Inflammatory macrophage treated with lipopolysaccharide for 4 hours (primary cell): ENCODE measurements at places on chromosomes 1 and 21.

GRCh38 chr1:155049651-155050559, 1.2 kb upstream of the ADAM15 start:
- DNase-seq = no peak

- no peak for DNase-seq
Observed at GRCh38 chr1:46516200-46516950, 26.7 kb downstream of the DMBX1 start.

- DNase-seq = no peak
Observed at GRCh38 chr1:64356636-64357256, 113.2 kb upstream of the CACHD1 start.

GRCh38 chr1:95407131-95407885, 173.3 kb downstream of the RWDD3 start:
- no peak for DNase-seq

DNA sequence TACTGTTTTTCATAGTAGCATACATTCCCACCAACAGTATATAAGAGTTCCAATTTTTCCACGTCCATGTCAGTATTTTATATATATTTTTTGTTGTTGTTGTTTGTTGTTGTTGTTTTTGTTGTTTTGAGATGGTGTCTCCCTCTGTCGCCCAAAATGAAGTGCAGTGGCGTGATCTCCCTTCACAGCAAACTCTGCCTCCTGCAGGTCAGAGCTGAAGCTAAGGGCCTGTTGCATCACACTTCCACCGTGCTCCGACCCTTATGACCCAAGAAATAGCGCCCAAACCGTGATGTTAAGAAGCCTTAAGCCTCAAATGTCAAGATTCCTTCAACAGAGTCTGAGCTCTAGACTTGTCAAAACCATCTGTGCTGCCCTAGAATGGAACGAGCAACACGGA, 2032.3 kb downstream of the MRPL39 start:
- DNase-seq = no peak

- no peak for DNase-seq
Observed at GRCh38 chr1:216005916-216006315, 417.3 kb downstream of the USH2A start.

GRCh38 chr1:178101654-178102053, 7.8 kb downstream of the RASAL2 start:
- no peak for DNase-seq

DNA sequence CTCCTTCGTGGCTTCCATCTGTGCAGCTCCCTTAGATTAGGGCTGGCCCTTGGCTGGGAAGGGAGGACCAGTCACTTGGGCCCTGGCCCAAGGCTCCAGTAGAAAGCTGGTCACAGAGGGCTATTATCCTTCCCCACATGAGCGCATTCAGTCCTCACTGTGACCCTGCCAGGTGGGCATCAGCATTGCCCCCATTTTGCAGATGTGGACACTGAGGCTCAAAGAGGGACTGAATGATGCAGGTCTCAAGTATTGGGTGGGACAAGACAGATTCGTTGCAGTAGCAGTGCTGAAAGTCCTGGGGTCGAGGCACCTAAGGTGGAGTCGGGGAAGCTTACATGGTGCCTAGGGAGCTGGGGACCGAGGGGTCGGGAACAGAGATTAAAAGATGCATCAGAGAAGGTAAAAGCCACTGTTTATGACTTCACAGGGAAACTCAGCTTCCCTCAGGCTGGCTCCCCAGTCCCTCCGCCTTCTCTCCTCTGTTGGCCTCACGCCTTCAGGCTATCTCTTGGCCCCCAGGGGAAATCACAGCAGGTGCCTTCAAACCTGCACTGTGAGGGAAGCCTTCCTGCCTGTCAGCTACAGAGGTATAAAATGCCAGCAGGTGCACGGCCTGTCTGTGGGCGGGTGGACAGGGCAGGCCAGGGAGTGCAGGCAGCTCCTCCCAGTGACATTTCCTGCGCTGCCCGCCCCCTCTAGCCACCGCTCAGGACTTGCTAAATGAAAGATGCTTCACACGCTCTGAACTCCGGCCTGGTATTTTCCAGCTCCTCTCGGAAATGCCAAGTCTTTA, 178.4 kb downstream of the GRIK3 start:
- no peak for DNase-seq

DNA sequence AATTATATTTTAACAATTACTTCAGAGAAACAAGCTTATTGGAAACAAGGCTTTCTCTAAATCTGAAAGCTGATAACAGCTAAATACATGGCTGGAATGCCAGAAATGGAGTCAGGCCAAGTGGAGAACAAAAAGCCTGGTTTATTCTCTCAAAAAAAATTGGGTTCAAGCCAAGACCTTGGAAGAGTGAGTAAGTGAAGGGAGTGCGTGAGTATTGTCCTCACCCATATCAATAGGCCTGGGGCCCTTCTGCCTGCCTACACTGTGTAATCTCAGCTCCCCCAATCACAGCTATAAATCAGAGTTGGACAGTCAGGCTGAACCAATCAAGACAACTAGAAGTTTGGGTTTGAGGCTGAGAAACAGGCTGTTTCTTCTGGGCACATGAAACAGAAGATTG, 7.4 kb downstream of the KYAT3 start:
- no peak for DNase-seq

GRCh38 chr1:19676438-19676922, 11.8 kb downstream of the HTR6 start:
- DNase-seq = no peak

DNA sequence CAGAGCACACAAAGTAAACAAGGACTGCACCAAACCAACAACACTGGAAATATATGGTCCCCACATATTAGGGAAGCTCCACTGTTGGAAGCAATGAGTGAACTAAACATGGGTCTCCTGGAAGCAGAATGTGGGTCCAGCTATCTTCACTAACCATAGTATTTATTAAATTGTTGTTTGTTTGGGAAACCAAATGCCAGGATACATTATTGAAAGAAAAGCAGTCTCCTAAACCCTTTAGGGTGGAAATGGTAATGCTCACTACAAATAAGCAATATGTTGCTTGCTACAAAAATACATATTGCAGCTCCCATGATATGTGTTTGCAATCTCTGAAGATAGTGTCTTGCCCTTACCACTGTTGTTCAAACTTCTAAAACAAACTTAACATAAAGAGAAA, 2.2 kb downstream of the NEGR1 start:
- DNase-seq = no peak

- DNase-seq = no peak
Observed at GRCh38 chr1:91693557-91693956, 192.4 kb downstream of the TGFBR3 start.

DNA sequence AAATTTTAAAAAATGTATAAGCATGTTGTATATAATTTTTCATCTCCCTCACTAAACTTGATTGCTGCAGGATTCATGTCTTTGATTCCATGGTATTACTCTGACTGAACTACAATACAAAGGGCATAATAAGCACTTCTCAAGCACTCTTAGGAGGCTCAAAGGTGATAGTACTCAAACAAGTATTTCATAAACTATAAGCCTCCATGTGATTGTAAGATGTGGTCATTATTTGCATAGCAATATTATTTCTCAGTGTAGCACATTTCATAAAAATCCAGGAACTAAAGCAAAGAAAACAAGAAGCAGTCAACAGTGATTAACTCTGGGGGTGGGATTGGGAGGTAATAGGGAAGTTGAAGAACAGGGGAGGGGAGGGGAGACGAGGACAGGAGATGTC, 106.2 kb upstream of the DPT start:
- peak; percentile 50 for DNase-seq

DNA sequence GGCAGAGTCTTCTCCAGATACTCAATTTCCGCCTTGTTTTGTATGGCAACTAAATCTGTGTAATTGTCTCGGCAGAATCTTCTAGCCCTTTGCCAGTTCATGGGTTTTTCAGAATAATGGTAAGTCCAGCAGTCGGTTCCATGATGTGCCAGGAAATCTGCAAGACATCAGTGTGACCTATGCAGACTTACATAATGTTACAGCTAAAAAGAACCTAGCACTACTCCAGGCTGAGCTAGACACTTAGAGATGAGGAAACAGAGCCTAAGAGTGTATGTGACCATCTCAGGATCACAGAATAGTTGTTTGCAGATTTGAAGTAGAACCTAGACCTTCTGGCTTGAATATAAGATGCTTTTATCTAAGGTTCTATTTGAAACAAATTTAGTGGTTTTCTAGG, 2.8 kb downstream of the SELL start:
- peak; percentile 26 for DNase-seq

DNA sequence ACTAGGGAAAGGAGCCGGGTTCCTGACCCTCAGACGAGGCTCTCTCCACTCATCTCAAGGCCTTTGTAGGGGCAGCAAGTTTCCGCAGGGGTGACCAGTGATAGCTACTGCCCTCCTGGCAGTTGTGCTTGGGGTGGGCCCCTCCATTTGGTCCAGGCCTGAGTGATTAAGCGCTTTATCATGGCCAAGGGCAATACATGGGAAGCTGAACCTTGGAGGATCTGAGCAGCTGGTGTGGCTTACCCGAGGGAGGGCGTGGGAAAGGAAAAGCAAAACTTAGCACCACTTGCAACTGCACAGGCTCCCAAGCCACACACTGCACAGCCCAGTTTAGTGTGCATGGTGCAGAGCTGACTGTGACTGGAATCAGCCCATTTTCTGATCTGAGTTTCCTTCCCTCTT, 47.8 kb downstream of the GADD45A start:
- DNase-seq = peak; percentile 85

GRCh38 chr1:26696119-26696653, 371 bp downstream of the ARID1A start:
- no peak for DNase-seq

GRCh38 chr1:209659909-209660308, 7.7 kb upstream of the LAMB3 start:
- DNase-seq = peak; percentile 98

GRCh38 chr1:22747021-22747734, 36.5 kb downstream of the EPHB2 start:
- DNase-seq = no peak

DNA sequence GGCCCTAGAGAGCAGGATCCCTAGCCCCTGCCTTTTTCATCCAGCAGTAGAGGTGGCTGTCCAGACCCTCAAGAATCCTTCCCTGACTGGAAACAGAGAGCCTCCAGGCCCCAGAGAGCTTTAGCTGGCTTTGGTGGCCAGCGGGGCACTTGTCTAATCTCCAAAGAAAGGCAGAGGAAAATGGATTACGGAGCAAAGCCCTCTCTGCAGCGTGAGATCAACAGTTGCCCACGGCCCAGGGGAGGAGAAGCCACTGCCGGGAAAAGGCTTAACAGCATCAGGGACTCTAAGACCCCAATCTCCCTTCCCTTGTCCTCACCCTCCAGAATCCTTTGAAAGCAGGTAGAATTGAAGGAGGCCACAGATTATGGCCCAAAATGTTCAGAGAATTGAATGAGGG, 35.8 kb upstream of the GRIK3 start:
- DNase-seq = no peak

DNA sequence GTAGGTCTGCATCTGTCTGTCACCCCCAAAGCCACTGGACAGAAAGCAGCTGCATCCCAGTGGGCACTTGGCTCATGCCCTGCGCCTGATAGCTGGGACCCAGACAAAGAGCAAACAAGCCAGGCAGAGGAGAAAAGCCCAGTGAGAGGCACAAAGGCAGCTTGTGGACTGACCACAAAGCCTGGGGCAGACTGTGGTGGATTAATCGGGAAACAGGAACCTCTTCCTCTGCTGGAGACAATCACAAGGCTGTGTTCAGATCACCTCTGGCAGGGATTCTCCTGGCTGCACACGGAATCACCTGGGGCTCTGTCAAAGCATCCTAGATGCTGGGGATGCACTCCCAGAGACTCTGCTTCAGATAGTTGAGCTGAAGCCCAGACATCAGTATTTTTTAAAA, 15.2 kb upstream of the GJB5 start:
- DNase-seq = no peak

DNA sequence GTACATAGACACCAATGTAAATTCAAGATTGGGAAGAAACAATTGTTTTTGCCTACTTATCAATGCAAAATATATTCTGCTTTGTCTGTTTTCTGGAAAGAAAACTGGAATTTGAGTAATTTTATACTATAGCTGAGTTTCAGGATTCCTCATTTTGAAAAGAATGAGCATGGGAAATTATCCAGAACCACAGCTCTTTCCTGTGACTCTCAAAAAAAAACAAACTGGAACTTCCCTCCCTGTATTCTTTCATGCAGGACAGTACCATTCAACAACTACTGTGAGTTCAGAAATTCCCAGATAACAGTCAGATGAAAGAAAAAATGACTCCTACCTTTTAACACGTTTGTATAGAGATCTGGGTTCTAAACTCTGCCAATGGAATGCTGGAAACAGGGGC, 372.4 kb downstream of the TGFB2 start:
- DNase-seq = no peak

DNA sequence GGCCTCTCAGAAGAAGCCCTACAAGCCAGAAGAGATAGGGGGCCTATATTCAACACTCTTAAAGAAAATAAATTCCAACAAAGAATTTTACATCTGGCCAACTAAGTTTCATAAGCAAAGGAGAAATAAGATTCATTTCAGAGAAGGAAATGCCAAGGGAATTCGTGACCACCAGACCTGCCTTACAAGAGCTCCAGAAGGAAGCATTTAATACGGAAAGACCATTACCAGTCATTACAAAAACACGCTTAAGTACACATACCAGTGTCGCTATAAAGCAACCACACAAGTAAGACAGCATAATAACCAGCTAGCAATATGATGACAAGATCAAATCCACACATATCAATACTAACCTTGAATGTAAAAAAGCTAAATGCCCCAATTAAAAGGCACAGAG, 704.9 kb upstream of the CHRM3 start:
- DNase-seq = no peak

DNA sequence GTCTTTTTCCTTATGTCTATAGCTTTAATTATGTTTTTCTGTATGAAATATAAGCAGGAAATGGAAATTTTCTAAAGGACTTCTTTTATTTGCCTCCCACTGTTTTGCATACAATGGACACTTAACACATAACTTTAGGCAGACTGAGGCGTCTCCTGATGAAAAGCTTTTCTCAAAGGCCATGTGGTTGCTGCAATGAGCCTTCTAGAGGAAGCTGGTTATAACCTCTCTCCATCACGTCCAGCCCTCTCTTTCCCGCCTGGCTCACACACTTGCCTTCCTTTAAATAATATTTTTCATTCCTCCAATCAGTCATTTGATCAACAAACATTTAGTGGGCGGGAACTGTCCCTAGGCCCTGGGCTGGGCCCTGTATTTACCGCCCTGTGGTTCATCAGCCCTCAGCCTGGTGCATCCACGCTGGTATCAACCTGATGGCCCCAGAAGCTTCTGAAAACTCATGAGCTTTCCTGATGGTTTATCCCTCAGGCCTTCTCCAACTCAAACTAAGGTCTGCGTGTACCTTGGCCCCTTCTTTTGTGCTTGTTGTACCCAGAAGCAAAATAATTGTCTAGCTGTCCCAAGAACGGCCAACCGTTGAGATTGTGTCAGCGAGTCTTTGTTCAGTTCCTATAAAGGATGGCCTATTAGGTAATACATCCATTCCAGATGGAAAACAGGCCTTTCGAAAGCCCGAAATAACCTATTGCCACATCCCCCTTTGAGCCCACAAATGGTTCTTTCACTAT, 75.3 kb upstream of the LYST start:
- DNase-seq = peak; percentile 90

DNA sequence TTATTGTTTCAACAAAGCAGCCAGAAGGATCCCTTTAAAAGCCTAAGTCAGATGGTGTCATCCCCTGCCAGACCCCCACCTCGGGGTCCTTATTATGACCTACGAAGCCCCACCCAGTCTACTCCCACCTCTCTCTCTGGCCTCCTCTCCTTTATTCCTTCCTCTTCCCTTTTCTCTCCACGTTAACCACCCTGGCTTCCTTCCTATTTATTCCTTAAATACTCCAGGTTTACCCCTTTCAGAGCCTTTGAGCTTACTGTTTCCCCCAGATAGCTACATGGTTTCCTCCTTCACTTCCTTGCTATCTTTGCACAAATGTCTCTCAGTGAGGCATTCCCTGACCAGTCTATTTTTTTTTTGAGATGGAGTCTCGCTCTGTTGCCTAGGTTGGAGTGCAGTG, 12.0 kb upstream of the SLC9A1 start:
- DNase-seq = no peak

- DNase-seq = no peak
Observed at GRCh38 chr1:113353580-113353979, 36.7 kb upstream of the MAGI3 start.
